HS-5 (cell line): ENCODE measurements at places on chromosomes 12 and 14.

- no peak for DNase-seq
Measured at GRCh38 chr14:69483765-69484443, 624 bp upstream of the PLEKHD1 start.

DNA sequence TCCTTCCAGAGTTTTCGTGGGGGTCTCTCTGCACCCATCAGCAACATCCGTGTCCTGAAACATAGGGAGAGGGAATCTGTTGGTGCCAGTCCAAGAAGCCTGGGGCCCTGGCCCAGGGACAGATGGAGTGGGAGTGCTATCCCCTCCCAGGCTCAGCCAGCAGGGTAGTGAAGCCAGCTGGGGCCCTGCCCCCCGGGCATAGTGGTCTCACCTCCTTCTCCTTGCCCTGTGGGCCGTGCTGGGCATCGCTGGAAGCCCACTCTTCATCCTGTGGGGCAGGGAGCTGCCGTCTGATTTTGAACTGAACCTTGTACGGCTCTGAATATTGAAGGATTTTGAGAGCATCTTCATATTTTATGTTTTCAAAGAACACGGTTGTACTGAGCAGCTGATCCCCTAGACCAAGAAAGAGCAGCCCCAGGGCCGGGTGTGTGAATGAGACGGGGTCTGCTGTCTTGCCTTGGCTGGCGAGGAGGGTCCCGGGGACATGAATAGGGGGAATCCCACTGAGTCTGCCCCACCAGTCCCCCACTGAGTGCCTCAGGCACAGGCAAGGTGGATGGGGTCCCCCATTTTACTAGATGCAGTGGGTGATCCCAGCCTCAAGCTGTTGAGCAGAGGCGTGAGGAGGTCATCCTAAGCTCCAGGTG is 23.3 kb downstream of the AHNAK2 start:
- no peak for DNase-seq

DNA sequence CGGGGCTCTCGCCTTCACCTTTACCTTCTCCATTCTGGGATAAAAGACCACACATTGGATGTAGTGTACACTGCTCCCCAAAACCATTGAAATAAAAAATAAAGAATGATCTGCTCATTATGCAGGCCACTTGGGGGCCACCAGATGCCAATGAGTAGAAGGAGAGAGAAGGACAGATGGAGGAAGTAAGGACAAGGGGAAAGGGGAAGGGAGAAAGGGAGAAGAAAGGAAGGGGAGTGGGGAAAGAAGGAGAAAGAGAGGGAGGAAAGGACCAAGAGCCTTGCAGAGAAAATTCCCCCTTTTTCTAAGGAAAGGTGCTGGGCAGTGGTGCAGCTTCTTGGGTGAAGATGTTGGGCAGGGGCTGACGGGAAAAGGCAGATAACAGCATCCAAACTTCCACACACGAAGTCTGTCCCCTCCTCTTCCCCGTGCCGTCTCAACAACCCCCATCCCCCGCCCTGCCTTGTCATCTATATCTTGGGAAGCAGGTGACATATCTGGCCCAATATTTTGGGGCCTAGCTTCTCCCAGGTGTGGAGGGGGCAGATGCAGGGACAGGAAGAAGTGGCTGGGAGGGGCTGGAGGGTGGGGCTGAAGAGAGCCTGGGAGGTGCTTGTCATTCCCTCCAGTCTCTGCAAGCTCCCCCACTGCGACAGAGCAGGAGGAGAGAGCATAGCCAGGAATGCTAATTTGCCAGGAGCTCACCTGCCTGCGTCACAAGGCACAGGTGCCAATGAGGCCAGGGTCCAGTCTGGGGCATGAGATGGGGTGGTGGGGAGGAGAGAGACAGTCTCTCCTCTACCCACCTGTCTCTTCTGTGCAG is 107.5 kb downstream of the SINHCAF start:
- DNase-seq: no peak

- DNase-seq: no peak
Measured at GRCh38 chr14:54893151-54893760, 9.4 kb downstream of the GCH1 start.

DNA sequence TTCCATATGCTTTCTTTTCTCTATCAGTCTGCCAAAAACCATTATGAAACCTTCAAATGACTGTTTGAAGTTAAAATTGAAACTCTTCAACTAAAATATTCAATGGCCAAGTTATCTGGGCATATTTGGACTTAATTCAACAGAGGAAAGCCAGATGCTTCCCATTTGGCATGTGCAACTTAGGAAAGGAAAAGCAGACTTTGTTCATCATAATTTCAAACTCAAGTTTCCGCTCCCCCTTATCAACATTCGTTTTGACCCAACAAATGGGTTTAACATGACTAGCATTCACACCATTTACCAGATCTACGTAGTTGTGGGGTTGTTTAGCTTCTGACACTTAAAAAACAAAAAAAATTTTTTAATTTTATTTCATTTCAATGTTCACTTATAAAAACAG is 75.7 kb downstream of the PLEKHG7 start:
- DNase-seq: no peak

DNA sequence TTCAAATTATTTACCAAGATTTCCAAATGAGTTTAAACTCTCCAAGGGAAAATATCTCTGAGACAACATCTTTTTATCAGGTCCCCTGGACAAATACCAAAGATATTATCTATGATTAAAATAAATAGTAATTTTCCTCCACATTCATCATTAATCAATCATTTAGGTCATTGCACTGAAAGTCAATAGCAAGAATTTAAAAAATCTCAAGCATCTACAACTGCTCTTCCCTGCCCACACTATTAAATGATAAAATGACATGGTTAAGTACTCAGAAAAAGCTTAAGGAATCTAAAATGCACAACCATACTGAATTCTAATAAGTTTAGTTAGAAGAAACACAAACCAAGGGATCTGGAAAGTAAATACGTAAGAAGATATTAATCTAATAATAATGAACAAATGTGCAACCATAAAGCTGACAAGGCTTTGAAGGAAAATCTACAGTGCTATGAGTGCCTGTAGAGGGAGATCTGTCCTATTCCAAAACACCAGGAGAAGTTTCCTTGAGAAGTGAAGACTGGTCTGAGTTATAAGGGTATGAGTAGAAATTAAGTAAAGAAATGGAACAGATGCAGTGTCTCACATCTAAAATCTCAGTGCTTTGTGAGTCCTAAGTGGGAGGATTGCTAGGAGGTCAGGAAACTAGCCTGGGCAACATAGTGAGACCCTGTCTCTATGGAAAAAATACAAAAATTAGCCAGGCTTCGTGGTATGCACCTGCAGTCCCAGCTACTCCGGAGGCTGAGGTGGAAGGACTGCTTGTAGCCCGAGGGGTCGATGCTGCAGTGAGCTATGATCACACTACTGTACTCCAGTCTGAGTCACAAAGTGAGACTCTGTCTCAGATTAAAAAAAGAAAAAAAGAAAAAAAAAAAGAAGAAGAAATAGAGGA is 19.2 kb downstream of the INTS13 start:
- DNase-seq: no peak

- DNase-seq: peak; percentile 42
Measured at GRCh38 chr14:78836777-78837176, 666.6 kb downstream of the NRXN3 start.

DNA sequence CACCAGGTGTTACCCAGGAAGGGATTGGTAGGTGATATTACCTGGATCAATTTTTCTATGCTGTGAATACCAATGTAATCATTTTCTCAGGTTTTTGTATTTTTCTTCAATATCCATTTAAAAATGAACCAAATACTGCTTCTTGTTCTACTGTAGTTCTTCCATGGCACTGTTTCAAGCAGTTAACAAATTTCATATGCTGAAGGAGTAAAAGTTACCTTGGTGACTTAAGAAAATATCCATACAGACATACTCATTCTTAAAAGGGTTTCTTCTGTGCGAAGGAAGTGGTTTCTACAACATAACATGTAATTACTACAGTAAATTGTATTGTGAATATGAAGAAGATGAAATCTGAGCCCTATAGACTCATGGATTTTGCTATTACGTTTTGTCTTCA is 222.5 kb downstream of the TMEM117 start:
- DNase-seq: no peak

DNA sequence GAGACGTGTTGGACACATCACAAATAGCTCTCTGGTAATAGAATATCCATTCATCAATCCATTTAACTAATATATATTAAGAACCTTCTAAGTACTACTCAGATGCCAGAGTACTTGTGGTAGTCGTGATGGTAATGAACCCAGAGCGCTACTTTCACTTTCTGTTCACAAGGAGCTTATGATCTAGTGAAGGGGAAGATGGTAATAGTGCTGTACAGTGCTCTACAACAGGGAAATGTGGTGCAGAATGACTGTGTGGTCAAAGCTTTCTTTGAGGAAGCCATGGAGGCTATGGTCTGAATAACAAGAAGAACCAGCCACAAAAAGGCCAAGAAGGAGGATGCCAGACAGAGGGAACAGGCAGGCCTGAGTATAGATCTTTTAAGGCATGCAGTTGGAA is 212.0 kb downstream of the PTPRO start:
- DNase-seq: no peak

- DNase-seq: no peak
Measured at GRCh38 chr12:47397664-47398281, 308.1 kb downstream of the RPAP3 start.

GRCh38 chr12:116783525-116784237 is 45.6 kb downstream of the RNFT2 start:
- no peak for DNase-seq

DNA sequence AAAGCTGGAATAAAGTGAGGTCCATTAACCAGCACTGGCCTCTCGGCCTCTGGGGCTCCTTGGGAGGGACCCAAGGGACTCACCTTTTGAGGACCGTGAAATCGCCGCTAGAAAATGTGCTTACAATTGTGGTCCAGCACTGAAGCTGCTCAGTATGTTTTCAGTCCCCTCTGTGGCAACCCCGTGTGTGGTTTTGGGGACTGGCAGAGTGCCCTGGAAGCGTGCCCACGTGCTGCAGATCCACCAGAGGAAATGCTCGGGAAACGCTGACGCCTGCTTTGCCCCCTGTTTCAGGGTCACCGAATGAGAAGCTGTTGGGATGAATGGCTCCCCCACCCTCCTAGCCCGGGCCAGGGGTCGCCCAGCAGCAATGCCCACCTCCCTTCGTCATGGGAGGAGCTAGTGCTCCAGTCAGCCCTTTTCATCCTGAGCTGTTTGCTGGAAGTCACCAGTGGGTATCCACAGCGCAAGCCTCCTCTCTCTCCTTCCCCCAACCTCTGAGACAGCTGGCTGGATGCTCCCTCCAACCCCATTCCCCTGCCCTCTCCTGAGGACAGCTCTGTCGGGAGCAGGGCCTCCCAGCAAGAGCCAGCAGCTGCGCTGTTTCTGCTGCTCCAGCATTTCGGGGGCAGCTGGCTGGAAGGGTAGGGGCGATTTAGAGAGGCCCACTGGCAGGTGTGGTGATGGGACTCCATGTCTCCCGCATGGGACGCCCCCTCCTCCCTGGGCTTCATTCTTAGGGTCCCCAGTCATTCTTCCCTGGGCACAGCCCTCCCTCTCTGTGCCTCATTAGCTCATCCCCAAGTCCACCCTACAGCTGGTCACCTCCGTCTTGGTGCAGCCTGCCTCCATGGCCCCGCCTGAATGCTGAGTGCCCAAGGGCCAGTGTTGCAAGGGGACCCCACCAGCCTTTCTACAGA is 33.2 kb upstream of the PPP1R13B start:
- DNase-seq: no peak

DNA sequence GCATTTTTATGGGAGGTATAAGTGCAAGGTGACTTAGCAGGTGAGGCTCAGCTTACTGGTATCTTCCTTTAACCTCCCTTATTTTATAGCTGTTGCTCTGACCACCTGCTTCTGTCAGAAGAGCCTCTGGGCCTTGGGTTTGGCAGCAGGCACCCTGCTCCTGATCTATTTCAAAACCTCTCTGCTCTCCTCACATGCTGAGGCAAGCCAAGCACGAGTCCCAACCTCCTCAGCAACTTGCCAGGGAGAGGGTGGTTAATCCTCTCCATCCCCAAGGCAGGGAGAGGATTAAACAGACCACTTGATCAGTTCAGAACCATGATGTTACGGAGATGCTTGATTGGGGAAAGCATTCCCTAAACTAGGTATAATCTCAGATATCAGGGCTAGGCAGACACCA is 5.4 kb downstream of the PLEKHH1 start:
- no peak for DNase-seq

- DNase-seq: no peak
Measured at GRCh38 chr14:21436567-21437062, 19.3 kb downstream of the CHD8 start.

- no peak for DNase-seq
Measured at GRCh38 chr12:96070670-96071279, 35.4 kb upstream of the LTA4H start.
